ENCODE measurements at places on chromosomes 3 and 15.
A peak's percentile ranks its signal among the peaks of the same experiment; 100 is the strongest.

DNA sequence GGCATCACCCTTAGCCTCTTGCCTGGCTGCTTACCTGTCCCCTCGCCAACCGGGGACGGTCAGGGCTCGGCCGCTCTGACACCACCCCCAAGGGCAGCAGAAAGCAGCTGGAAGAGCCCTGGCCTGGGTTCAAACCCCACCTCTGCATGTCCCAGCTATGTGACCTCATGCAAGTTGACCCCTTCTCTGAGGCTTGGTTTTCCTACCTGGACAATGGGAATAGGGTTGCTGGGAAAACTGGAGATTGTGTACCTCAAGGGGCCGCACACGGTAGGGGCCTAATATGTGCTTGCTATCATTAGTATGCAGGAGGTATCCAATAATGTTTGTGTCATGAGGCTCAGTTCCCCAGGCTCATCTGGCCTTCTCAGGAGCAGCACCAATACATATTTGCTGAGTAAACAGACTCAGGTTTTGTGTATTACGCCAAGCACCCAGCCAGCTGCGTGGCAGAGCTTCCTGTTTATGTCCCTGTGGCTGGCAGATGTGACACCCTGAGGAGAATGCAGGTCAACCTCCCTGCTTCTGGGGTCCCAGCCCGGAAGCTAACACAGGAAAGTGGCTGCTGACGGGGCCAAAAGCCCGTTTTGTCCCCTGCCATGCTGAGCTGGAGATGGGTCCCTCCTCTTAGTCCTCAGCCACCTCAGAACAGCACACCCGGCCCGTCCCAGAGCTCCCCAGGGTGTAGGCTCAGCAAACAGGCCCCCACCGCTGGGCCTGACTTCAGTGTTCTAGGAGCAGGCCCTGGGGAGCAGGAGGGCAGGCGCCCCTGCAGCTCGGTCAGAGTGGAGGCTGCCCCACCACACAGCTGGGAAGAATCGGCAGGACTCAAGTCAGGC, 29.7 kb downstream of the PLXND1 start:
- peak; percentile 60 for DNase-seq

- DNase-seq, result no peak
These were observed at the start of gene CA12 for GRCh38 chr15:63381301-63382204. Gene CA12 (minus strand): TSS chr15:63381846. CDS start chr15:63381720, 126 bp downstream.

DNA sequence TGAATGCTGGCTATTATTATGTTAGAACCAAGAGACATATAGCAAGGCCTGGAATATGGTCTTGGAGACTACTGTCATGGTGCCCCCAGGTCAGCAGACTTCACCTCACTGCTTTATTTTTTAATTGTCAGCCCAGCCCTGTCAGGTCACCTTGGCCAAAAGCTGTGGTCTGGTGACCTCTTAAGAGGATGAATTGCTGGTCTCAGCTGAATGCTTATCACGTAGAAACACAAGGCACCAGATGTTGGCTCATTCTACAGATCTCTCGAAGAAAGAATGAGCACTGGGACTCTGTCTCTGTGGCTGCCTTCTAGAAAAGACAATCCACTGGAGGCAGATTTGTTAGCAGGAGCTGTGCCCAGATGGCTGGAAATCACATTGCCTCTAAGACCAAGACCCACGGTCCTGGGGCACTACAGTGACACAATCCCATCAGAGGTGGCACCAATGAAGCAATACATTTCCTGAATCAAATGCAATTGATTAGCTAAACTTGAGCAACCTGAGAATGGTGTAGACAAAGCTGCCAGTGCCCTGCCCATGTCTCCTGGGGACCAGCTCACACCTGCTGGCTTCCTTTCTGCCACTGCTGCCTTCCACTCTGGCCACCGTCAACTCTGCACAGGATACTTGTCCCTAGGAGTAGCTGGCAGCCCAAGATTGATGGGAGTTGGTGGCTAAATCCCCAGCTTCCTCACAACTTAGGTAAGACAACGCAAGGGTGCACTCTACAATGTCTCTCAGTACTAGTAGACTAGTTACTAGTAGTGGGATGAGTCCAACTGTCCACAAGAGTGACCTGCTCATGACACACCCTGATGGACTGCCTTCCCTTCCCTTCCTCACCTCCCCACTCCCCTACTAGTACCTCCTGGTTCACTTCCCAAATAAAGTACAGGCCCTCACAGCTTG, 384.9 kb upstream of the PROK2 start:
- no peak for DNase-seq

- DNase-seq, result no peak
These were observed 313.6 kb downstream of the FOXP1 start for GRCh38 chr3:71269906-71270305.

- DNase-seq, result no peak
These were observed 15.0 kb downstream of the SEMA7A start for GRCh38 chr15:74418575-74419338.

GRCh38 chr3:42680271-42680670, 5.1 kb upstream of the KLHL40 start:
- no peak for DNase-seq

DNA sequence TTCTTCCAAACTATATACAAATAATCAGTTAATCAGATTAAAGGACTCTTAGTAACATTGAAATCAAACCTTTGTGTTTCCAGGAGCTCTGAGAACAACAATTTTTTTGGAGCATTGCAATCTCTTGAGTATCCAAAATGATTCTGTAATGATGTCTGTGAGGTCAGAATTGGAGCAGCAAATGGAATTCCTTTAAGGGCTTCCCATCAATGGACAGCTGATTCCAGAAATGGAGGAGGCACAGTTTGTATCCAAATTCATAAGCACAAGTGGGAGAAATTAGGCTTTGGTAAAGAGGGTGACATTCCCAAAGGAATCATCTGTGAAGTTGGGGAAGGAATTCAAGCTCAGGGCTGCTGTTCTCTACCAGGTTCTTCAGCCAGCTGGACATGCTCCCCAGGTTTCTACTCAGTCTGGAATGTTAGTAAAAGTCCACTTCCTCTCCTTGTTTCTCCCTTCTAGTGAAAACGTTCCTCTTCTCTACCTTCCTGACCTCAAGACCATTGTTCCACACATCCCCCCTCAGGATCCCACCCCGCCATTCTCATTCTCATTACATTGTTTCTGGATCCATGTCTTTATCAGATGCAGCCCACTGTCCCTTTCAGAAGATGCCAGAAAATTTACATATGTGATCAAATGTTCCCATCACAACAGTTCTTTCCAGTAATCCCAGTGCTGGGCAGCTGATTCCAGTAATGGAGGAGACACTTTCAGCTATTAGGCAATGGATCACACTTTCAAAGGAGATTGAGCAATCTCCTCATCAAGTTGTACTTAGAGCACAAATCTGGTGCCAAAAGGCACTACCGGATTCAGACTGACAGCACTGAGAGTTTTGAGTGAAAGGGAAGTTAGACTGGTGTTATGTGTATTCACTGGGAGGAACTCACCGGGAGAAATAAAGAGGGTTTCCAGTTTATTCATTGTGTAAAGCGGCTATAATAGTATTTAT, 391.3 kb upstream of the TPRG1 start:
- peak; percentile 5 for DNase-seq

GRCh38 chr3:186340204-186340603, 21.8 kb downstream of the DGKG start:
- DNase-seq, result no peak

GRCh38 chr3:66423791-66424190, 77.0 kb downstream of the LRIG1 start:
- DNase-seq, result no peak

DNA sequence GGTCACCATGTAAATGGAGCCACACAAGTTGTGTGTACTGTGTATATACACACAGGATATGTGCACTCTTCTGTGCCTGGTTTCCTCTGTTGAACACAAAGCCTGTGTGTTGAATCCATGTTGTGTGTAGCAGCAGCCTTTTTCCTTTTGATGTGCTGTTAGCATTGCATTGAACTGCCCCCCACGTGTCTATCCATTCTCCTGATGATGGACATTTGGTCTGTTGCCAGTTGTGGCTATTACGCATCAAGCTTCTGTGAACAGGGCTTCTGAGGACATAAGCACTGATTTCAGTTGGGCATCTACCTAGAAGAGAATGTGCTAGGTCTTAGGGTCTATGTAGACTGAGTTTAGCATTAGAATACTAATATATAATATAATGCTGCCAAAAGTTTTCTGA, 77.4 kb downstream of the LSM3 start:
- no peak for DNase-seq

DNA sequence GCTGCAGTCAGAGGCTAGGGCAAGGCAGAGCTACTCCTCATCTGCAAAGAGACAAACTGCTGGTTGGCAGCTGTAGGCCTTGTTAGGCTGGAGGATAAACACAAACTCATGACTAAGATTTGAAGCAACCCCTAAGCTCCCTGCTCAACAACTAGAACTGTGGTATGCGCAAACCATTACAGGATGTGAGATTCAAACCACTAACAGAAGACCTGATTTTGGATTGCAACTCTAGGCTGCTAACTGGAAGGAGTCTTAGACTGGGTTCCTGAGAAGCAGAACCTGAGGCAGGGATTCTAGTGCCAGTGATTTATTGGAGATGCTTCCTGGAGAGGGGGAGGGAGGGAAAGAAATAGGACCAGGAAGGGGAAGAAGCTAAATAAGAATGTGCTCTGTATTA, 22.5 kb downstream of the CCR4 start:
- no peak for DNase-seq

DNA sequence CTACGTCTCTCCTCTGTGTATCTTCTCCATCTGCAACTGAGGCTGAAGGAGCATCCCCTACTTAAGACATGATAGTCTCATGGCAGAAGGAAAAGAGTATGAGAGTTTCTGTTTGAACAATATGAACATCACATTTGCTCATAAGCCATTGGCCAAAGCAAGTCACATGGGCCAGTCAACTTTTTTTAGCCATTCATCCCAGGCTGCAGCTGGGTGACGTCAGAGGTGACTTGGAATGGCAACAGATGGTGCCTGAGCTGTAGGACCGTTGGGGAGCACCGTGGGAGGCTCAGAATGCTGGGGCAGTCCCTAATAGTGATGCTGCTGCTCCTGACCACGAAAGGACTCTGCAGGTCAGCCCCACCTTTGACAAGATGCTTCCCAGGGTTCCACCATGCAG, 58.7 kb downstream of the CRTC3 start:
- DNase-seq, result no peak

DNA sequence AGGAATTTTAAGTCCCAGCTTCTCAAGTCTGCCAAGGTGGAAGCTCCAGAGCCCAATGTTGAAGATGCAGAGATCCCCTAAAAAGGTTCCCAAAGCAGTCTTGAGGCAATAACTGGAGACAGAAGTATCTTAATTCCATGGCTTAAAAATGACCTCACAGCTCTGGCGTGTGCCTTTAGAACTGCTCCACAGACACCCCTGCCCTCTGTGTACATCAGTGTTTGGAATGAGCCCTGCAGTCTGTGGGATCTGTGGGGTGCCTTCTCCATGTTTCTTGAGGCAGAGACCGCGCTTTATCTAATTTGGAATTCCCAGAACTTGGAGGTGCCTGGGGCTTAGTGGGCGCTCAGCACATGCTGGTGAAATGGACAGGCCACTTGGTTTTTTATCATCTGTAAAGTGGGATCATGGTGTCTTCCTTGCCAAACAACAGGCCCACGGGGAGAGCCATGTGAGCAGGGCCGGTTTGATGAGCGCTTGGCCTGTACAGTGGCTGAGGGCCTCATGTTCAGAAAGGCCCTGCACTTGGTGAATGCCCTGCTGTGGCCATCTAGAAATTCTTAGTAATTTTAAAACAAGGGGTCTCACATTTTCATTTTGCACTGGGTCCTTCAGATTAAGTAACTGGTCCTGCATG, 7.1 kb downstream of the ITGA11 start:
- no peak for DNase-seq

GRCh38 chr15:37143351-37143750, 43.0 kb upstream of the MEIS2 start:
- no peak for DNase-seq

DNA sequence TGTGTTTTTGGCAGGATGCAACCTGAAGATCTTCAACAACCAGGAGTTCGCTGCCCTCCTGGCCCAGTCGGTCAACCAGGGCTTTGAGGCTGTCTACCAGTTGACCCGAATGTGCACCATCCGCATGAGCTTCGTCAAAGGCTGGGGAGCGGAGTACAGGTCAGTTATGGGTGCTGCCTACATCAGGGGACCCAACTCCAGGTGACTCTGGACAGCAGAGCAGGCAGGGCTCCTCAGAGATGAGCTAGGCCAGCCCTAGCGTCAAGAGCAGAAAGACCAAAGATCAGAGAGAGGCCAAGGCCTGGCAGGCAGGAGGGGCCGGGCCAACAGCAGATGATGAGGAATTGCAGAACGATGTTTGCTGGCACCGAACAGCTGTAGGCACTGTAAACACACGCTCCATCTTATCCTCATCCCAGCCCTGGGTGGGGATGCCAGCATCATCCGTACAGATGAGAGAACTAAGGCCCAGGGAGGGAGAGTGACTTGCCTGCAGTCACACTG, 67.1 kb downstream of the AAGAB start:
- DNase-seq, result no peak

- no peak for DNase-seq
These were observed 246.2 kb downstream of the ZBTB20 start for GRCh38 chr3:114900908-114901307.

GRCh38 chr3:94548581-94549316, 485.9 kb downstream of the NSUN3 start:
- no peak for DNase-seq

DNA sequence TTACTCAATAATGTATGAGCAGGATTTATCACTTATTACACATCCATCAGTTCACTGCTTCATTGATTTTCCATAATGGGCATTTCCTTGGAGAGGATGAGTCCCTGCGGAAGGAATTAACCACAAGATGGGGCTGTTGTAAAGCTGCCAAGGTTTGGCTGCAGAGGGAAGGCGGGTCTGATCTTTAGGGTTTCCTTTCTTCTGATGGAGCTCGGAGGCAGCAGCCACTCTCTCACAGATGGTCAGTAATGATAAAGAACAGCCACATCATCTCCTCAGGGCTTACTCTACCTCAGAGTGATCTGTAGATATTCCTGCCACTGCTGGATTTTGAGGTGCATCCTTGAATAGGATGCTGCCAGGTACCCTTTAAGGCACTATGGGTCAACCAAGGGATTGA, 115.2 kb downstream of the USP13 start:
- peak; percentile 17 for DNase-seq

DNA sequence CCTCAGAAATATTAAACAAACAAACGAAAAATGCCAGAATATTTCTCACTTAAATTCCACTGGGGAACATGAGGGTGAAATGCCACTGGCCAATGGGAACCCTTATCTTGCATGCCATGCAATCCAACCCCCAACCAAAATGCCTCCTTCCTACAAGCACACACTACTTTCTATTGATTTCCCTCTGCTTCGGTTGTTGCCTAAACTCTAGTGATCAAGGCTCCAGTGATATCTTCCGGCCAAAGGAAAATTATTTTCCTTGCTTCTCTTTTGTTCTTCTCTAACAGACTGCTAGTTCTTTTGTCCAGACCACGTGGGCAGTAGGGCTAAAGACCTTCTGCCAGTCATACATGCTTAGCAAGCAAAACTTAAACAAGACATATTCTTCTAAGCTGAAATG, 115.7 kb downstream of the TMCC1 start:
- DNase-seq, result no peak
